Stimulated activated CD4-positive, alpha-beta T cell treated with anti-CD3 and anti-CD28 coated beads, Interleukin-1b, Interleukin-23, amount 100 ng/mL, for 4 hours (primary cell): ENCODE measurements at places on chromosomes 11 and 22.

DNA sequence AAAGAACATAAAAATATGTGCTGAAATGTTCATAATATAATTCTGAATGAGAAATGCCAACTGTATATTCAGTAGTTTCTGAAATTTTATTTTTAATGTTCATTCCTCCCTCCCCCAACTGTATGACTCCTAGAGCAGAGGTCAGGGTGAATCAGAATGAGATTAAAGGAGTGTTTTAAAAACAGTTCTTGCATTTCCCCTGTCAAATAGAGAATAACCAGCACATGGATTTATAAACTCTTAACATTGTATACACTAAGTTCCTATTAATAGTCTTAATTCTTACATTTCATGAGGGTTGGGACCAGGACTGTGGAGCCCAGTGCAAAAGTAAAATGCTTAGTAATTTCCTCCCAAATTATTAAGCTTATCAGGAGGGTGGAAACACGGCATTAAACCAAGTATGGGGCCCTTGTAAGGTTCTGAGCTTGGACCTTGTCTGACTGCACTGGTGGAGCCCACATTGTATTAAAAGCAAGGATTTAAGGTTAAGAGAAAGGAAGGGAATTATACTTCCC, 474.6 kb upstream of the RAG2 start:
- DNase-seq: no peak

GRCh38 chr11:25039165-25039564, 542.3 kb downstream of the LUZP2 start:
- DNase-seq: no peak

- no peak for DNase-seq
Observed at GRCh38 chr22:33654173-33654895, 265.9 kb downstream of the LARGE1 start.

GRCh38 chr22:50440544-50441249, 34.1 kb downstream of the SBF1 start:
- no peak for DNase-seq

DNA sequence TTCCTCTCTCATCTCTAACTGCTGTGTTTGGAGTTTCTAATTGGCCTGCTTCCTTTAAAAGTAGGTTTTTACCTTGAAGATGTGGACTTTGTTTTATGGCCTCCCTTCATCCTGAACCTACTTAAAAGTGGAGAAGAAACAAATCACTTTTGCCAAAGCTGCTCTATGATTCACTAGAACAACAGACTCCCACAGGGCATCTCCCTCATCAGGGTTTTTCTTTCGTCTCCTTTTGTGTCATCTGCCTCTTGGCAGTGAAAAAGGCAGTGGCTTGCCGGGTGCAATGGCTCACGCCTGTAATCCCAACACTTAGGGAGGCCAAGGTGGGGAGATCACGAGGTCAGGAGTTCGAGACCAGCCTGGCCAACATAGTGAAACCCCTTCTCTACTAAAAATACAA, 186.6 kb upstream of the MTNR1B start:
- DNase-seq: no peak
